ENCODE measurements at places on chromosomes 3 and 15. TPM values are rescaled to one million over a fixed set of nuclear protein-coding genes. Genes with fewer than 3 reads are reported as not detected.

The FOXB1 gene
- not detected for total RNA-seq

The NTRK3 gene
- 0.66 TPM for total RNA-seq

The ERICH6 gene
- total RNA-seq, result not detected

The CACNA2D3 gene
- total RNA-seq, result not detected

Data from body of pancreas (tissue), 4 donors.